ENCODE measurements at places on chromosomes 2 and 18.

- DNase-seq: no peak
Measured at GRCh38 chr18:3055186-3055728, 42.3 kb upstream of the LPIN2 start.

DNA sequence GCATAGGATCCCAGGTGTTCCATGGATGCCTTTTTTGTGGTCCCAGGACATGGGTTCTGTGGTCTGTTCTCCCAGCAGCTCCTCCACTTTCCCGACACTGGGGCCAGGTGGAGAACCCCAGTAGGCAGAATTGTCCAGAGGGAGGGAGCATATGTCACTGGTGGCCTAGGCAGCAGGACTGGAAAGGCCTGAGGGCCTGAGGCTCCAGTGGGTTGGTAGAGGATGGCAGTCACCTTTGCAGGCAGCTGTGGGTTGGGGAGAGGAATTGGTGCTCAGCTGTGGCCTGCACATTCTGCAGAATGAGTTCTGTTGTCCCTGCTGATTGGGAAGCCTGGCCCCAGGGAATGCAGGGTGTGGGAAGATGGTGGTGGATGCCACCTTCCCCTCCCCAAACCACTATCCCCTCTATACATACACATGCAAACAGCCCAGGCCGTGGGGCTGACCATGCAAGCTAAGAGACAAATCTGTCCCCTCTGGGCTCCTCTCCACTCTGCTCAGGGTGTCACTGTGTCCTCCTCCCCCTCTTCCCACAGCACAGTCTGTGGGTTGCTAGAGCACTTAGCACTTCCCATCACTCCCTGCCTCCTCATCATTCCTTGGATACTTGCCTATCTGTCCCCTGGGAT lies 11.4 kb downstream of the CTIF start:
- DNase-seq: no peak

GRCh38 chr2:39325966-39326365 lies 82.2 kb upstream of the CDKL4 start:
- DNase-seq: no peak

DNA sequence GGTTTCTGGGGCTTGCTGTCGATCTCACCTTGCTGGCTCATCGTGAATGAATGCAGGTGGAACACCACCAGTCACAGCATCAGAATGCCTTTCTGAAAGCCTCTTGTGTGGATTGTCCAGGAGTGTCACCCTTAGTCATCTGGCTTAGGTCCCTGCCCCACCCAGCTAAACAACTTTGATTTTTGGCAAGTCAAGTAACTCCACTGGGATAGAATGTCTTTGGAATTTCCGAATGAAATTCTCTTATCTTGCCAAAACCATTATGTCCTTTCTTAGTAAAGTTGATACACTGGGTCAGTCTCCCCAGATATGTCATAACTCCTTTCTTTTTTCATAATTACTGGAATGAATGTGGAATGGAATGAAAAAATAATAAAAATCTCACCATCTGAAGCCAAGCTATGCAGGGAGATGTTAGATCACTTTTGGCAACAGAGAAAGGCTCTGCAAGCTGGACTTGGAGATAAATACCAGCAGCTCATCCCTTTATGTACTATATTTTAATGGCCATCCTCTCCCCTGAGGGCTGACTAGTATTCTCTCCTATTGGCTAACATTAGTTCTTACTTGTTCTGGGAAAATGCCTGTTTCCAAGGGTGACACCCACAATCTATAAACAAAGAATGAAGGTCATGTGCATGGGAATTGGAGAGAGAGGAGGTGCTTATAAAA lies 35.4 kb downstream of the INSIG2 start:
- DNase-seq: no peak

DNA sequence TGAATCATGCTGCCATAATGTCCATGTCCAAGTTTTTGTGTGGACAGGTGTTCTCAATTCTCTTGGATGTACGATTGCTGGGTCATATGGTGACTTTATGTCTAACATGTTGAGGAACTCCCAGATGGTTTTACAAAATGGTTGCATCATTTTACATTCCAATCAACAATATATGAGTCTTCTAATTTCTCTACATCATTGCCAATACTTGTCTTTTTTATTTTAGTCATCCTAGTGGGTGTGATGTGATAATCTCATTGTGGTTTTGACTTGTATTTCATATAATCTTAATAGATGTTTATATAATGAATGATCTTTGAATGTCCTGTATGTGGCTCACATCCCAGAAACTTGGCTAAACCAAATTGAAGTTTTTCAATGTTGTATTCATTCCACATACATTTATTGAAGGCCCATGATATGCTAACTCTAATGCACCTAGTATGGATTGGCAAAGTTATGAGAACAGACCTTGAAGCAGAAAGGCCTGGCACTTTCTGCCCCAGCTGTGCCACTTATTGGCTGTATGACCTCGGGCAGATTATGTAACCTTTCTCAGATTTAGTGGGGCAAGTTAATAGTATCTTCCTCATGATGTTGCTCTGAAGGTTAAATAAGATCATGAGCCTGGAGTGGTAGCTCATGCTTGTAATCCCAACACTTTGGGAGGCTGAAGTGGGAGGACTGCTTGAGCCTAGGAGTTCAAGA lies 205.4 kb downstream of the RAB3GAP1 start:
- DNase-seq: no peak

DNA sequence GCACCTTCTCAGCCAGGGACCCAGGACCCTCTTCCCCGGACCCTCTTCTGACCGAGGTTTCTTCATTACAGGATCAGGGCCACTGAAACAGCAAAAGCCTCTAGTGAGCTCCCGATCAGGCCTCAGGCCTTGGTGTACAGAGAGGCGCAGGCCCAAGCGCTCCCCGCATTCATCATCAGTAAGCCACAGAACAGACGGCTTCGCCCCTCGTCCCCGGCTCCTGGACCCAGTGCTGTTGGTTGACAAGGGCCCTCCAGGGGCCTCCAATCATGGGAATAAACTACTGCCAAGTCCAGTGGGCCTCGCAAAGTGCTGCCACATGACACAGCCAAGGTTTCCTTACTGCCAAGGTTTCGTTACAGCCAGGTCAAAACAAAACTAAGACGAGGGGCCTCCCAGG lies 111.4 kb downstream of the ZNF516 start:
- no peak for DNase-seq

DNA sequence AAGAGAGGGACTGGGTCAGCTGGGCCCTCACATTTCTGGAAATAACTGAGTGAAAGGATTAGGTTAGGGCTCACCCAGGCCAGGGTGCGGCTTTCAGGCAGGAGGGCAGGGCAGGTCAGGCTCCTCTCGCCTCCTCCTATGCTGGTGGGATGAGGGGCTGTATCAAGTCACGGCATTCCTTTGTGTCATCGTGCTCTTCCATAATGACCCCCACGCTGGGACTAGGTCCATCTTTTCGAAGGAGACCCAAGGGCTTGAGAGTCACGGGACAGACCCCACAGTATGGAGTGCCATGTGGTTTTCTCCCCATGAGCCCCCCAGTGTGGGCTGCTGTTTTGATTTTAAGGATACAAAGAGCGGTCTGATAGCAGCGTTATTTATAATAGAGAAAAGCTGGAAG lies 137.8 kb upstream of the COPS8 start:
- no peak for DNase-seq

DNA sequence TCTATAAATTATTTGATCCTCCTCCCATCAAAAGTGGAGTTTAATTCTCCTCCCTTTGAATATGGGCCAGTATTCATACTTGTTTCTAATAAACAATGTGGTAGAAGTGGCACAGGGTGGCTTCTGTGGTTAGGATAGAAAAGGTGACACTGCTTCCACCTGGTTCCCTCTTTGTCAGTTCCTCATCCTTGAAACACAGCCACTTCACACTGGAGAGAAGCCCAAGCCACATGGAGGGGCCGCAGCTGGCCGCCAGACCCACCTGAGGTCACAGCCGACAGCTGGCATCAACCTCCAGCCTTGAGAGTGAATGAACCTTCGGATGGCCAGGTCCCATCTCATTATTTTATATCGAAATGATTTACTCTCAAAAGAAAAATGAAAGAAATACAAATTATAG lies 27.5 kb upstream of the SLC66A3 start:
- DNase-seq: no peak

GRCh38 chr18:79570266-79571201 lies 109.1 kb upstream of the CTDP1 start:
- DNase-seq: no peak

GRCh38 chr2:128585706-128586105 lies 267.0 kb upstream of the HS6ST1 start:
- no peak for DNase-seq

DNA sequence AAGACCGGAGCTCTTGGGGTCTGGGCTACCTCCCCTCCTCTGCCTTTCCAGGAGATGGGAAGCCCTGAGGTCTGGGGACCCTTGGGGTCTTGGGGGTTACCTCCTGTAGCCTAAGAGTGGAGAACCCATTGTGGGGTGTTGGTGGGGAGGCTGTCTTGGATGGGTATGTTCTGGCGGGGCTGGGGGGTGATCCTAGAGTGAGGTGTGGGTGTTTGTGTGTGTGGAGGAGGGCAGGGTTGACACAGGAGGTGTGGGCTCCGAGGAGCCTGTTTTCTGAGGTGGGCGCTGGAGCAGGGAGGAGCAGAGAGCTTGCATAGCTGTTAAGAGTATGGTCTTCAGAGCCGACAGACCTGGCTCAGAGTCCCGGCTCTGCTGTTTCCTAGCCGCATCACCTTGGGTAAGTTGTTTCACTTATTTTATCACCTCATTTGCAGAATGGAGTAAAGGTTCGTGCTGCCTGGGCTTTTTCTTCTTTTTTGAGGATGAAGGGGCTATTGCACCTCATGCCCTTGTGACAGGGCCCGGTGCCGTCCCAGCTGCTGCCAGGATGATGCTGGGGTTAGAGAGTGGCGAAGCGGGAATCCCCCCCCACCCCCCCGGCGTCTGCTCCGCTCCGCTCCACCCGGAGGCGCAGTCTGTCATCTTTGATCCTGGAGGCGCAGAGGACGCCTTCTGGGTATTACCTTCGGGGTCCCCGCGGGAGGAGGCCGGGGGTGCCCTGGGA lies 17.2 kb downstream of the TET3 start:
- no peak for DNase-seq

DNA sequence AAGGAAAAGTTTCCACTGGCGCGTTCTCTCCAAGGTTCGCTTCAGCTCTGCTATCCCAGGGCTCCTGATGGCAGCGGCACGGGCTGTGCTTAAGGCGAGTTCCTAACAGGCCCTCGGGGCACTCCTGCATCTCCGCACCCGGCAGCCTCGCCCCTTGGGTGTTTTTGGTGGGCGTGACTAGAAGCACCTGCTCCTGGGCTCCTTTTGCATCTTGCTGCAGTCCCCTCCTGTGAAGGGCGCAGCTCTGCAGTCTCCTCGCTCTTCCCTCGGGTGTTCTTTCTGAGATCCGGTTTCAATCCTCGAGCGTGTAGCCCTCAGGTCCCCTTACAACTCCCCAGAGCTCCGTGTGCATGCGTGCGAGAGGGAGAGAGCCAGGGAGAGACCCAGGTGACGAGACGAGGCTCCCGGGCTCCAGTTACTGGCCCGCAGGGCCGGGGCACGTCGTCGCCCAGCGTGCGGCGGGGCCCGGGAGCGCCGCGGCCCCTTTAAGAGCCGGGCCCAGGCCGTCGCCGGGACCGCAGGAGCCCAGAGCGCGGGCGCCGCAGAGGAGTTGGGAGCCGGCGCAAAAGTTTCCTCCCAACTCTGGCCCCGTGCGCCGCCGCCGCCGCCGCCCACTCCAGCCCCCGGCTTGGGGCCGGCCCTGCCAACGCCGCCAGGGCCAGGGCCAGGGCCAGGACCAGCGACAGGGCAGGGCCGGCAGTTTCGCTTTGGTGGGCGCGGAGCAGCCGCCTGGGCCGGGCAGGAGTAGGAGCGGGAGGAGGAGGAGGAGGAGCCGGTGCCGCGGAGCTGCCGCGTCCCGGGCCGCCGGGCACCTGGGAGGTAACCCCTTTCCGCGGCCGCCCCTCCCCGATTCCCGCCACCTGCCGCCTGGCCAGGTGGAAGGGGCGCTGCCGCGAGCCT lies at the start of gene PARD3B:
PARD3B (plus strand) TSS at position 515 of the 900 bp plus-strand sequence. CDS start 525 bp downstream, outside the sequence.
- peak; percentile 42 for DNase-seq

GRCh38 chr2:152046940-152047339 lies 51.9 kb downstream of the CACNB4 start:
- DNase-seq: no peak

DNA sequence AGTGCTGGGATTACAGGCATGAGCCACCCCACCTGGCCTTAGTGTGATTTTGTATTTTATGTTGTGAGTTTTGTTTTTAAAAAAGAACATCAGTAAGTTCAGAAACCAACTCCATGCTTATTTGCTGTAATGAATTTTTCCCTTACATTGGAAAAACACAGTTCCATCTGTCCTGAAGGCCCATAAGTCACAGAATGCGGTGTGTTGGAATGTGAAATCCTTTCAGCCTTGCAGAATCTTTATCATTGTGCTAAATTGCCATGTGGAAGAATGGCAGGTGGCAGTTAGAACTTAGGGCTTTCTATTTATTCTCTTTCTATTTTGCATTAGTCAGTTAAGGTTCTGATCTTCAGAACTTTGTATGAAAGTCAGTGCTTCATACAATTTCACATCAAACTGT lies 52.6 kb downstream of the NEDD4L start:
- DNase-seq: no peak

DNA sequence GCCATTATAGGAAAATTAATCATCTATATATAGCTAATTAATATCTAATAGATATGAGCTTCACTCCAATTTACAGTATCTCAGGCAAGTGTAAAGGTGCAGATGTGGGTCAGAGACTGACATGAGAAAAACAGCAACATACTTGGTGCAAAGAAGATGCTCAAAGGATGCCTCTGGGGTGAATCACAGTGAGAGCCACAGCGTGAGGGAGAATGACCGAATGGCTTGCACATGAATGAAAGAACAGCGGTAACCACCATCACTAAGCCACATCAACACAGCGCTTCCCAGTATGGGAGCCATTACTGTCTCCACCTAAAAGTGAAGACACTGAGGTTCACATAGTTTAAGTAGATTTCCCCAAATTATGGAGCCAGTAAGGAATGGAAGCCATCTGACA lies 423.4 kb upstream of the ID2 start:
- no peak for DNase-seq

- no peak for DNase-seq
Measured at GRCh38 chr18:28151434-28151833, 25.5 kb downstream of the CDH2 start.

GRCh38 chr2:129801575-129801974 lies 177.9 kb upstream of the RAB6C start:
- no peak for DNase-seq

GRCh38 chr2:178143481-178143880 lies 31.2 kb downstream of the RBM45 start:
- no peak for DNase-seq

GRCh38 chr2:71746946-71747501 lies 293.7 kb downstream of the DYSF start:
- DNase-seq: no peak

DNA sequence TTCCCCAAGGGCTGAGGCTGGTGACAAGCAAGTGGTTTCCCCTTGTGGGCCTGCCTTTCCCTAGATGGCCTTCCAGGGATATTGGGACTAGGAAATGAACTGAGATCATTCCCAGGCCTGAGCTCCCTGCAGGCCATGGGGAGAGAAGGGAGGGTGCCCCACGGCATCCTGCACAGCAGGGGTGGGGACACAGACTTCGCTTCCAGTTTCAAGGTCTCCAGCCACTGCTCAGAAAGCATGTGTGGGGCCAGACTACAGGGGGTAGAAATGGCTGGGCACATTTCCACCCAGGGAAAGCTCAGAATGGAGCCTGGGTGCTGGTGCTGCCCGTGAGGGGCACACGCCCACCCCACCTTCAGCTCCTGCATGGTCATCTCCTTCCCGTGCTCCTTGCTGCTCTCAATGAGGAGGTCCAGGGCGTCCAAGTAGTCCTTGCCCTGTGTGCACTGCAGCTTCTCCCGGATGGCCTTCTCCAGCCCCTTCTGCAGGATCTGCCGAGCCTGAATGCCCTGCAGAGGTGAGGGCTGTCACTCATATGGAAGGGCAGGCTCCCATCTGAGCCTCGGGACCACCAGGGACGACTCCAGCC lies 13.2 kb downstream of the CYP26B1 start:
- no peak for DNase-seq

- peak; percentile 34 for DNase-seq
Measured at GRCh38 chr2:108594982-108595464, 60.8 kb downstream of the LIMS1 start.

Measured in activated T-cell treated with anti-CD3 and anti-CD28 coated beads, Interleukin-2, amount 50 U/mL, for 72 hours (primary cell).